NCI-H1105 treated with DMSO at 0.1 percent for 48 hours (cell line): ENCODE measurements at places on chromosomes 7 and 10.
A peak's percentile ranks its signal among the peaks of the same experiment; 100 is the strongest.

DNA sequence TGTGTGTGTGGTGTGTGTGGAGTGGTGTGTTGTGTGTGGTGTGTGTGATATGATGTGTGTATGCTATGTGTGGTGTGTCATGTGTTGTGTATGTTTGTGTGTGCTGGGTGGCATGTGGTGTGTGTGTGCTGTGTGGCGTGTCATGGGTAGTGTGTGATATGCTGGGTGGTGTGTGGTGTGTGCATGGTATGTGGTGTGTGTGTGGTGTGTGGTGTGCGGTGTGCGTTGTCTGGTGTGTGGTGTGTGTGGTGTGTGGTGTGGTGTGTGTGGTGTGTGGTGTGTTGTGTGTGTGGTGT is 37.5 kb upstream of the DNAJB6 start:
- no peak for DNase-seq

GRCh38 chr7:3924277-3924676 is 623.2 kb downstream of the SDK1 start:
- DNase-seq: no peak

DNA sequence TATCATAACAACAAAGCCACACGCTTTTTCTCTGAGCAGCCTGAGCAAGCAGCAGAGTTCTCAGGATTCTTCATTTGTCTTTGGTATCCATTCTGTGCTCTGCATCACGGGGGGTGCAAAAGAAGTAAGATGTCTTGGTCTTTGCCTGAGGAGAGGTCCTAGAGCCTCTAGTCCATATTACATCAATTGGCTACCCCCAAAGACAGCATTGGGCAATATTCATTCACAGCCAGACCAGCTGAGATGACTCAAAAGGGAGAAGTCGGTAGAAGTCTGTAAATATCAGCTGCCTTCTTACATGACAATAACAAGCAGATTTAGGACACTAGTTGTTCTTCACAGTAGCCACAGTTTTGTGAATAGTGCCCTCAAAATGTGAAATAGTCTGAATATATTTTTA is 66.6 kb downstream of the FZD1 start:
- DNase-seq: no peak

DNA sequence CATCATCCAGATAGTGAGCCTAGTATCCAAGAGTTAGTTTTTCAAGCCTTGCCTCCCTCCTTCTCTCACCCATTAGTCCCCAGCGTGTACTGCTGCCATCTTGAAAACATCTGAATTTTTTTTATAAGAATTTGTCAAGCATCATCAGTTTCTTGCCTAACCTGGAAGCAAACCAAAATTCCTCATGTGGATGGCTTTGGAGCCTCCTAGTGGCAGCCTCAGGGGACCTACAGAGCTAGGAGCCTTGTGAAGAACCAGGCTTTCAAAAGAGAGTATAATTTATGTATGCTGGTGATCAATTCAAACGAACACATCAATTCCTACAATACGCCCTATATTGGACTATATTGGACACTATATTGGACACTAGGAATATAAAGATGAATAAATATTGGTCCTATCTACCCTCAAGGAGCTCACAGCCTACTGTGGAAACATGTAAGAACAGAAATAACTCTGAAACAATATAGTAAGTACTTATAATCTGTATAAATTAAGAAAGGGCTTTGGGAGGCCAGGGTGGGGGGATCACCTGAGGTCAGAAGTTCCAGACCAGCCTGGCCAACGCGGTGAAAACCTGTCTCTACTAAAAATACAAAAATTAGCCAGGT is 63.4 kb downstream of the HPSE2 start:
- peak; percentile 29 for DNase-seq

DNA sequence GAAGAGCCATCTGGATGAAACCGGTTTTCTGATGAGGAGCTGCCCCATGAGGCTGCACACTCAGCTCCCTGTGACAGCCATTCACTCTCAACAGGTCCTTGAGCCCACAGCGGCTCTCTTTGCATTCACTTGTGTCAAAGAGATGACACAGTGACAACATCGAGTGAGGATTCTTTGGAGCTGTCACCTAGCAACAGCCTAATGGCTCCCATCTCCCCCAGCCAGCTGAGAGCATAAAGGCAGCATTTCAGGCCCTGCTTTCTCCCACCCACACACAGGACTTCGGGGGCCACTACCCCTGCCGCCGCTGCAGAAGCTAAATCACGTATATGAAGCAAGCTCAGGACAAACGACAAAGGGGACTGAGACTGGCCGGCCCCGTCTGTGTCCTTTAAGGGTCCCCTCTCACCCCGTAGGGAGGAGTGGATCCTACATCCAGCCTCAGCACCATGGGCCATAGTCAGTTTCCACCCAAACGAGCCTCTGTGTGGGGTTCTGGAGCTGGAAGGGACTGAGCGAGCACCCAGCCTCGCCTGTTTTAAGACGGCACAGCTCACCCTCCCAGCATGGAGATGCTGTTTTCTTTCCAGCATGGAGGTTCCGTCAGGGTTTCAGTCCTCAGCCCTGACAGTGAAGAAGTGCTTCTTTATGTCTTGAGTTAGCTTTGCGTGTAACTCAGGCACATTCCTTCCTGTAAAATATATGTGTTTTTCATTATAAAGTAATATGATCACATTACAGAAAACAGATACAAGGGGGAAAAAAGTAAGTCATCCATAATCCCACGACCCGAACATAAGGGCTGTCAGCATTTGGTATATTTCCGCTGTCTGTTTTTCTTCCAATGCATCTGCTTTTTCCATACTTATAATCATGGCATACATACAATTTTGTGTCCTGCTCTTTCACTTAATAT is 4.9 kb downstream of the CPA4 start:
- no peak for DNase-seq

DNA sequence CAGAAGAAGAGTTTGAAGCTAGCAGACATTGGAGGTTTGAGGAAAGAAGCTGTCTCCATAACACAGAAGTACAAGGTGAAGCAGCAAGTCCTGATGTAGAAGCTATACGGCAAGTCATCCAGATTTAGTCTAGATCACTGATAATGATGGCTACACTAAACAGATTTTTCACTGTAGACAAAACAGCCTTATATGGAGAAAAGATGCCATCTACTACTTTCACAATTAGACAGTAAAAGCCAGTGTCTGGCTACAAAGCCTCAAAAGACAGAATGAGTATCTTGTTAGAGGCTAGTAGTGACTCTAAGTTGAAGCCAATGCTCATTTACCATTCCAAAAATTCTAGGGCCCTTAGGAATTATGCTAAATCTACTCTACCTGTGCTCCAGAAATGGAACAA is 85.1 kb downstream of the SNX13 start:
- no peak for DNase-seq

GRCh38 chr10:106284802-106285587 is 879.5 kb downstream of the SORCS1 start:
- DNase-seq: no peak

DNA sequence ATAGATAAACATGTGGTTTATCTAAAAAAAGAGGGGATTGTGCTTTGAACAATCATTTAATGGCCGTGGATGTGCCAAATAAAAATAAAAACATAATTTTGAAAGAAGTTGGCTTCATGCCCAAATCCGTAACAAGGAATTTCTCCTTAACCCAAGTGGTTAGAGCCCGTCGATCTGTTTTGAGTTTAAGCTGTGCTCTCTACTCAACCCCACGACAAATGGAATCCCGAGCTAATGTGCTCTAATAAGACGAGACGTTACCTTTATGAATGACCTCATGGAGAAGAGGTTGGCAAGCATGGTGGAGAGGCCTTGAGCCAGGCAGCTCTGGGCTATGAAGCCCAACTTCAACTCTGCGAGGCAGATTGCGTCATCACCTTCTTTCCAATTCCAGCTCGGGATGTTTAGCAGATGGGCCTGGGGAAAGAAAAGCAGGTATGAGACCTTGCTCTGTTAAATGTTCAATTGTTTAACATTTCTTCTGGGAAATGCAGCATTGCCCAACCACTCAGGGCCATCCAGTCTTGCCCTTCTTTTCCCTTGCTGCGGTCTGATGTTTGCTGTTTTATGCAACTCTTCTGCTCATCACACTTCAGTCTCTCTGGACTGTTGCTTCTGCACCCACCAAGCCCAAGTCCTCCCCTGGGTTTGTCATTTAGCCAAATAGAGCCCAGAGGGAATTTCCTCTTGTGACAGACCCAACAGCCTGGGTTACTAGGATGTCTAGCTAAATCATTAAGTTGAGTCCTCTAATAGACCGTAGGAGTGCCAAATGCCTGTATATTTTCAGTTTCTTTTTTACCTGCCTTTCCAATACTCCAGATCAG is 564.6 kb downstream of the KCNMA1 start:
- DNase-seq: no peak

- no peak for DNase-seq
Measured at GRCh38 chr10:8998751-8999150, 944.3 kb downstream of the GATA3 start.

DNA sequence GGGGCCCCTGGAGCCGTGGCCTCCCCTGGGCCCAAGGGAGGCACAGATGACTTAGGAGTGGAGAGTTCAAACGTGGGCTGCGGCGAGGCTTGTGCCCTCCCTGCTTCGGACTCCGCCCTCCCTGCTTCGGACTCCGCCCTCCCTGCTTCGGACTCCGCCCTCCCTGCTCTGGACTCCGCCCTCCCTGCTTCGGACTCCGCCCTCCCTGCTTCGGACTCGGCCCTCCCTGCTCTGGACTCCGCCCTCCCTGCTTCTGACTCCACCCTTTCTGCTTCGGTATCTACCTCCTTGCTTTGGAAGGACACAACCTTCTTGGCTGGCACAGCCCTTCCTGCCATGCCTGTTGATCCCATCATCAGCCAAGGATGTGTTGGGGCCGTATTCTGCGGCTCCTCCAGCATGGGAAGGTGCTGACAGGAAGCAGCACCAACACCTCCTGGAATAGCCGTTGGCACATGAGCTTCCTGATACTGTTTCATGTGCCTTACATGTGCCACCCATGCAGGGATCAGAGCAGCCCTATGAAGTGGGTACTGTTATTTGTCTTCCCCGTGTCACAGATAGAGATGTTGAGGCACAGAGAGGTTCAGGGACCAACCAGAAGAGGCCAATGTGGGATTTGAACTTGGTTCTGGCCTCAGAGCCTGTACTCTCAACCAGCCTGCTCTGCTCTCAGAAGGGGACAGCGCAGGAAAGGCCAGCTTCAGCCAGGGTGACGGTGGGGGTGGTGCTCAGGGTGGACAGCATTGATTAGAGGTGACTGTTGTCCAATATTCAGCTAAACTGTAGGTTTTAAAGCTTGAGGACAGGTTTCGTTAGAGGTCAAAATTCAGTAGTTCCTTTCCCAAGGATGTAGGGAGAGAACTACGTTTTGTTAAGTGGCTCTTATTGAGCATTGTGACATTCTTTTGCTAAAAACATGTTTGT is 114.5 kb downstream of the NKX6-2 start:
- DNase-seq: no peak

DNA sequence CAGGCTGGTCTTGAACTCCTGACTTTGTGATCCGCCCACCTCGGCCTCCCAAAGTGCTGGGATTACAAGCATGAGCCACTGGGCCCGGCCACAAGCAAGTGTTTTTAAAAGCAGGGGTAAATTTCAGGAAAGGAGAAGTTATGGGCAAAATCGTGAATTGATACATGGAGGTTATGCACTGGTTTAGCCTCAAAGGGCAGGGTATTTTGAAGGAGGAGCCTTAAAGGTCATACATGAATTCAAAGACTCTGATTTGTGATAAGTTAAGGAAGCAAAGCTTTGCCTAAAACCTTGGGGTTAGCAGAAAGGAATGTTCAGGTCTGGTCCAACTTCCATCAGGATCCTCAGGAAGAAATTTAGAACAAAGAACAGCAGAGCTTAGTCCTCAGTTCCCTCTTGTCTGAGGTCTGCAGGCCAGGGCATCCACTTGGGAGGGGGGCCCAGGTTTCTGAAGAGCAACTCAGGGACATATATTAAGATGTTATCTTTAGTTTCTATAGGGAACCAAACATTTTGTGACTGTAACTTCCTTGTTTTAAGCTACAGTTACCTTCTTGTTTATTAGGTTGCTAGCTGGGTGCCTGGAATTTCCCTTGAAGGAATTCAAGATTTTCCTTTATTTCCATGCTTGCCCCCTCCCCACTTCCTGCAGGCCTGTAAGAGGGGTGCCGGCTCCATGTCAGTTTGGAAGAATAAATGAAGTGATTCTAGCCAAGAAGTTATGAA is 2.8 kb upstream of the REPIN1 start:
- no peak for DNase-seq

DNA sequence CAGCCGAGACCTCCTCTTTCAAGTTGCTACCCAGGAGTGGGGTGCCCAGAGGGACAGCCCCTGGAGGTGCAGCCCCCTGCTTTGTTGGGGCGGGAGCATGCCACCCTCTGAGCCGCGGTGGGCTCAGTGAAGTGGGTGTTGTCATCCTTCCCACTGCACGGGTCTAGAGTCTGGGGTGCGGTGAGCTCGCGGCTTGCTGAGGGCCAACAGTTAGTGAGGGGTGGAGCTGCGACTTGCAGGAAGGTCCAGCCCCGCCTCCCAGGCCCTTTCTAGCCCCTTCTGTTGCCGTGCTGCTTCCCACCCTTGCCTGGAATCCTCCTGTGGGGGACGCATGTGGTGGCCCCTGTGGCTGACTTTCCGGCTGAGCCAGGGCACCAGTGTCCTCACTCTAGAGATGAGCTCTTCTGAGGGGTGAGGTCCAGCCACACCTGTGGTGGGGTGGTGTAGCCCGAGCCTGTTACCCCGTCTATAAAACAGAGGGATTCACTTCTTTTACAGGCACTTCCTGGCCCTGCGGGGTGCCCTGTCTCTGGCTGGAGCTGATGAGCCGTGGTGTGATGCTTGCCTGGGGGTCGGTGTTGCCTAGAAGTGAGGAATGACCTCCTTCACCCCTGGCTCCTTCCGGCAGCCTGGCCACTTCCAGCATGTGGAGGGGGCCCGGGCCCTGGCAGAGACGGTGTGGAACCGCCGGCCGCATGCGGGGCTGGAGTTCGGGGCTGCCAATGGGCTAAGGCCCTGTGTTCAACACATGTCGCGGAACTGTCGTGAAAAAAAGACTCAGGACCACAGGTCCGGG is 127.9 kb downstream of the FAM53B start:
- DNase-seq: no peak

GRCh38 chr10:7133278-7133677 is 277.6 kb downstream of the SFMBT2 start:
- DNase-seq: no peak

DNA sequence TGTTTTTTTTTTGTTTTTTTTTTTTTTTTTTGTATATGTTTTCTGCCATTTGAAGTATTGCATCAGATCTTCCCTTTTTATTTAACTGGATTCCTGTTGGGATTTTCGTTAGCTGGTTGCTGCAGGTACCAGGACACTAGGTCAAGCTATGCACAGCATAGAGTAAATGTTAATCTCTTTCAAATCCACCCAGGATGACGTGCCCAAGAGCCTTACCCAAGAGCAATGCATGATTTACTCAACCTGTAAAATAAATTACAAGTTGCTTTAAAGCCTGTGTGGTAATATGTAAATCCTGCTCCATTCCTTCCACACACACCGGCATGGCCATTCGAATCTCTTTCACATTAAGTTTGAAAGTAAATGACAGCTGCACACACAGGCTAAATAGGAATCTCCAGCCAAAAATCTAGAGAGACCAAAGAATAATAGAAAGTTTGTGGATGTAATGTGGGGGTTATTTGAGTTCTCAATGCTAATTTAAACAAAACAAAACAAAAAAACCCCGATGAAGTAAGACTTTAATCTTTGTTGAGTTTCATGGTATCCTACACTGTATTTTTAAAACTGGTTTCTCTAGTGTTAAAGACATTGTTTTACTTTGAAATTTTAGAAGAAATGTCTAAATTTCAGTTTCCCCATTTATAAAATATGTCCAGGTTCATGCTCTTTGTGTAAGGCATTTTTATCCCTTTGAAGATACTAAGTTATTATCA is 167.9 kb downstream of the FRMD4A start:
- DNase-seq: no peak

GRCh38 chr7:49486974-49487829 is 286.2 kb upstream of the VWC2 start:
- no peak for DNase-seq
